ENCODE measurements at places on chromosomes 1 and 21.

- no peak for DNase-seq
Measured at GRCh38 chr1:7842517-7842916, 10.3 kb downstream of the UTS2 start.

DNA sequence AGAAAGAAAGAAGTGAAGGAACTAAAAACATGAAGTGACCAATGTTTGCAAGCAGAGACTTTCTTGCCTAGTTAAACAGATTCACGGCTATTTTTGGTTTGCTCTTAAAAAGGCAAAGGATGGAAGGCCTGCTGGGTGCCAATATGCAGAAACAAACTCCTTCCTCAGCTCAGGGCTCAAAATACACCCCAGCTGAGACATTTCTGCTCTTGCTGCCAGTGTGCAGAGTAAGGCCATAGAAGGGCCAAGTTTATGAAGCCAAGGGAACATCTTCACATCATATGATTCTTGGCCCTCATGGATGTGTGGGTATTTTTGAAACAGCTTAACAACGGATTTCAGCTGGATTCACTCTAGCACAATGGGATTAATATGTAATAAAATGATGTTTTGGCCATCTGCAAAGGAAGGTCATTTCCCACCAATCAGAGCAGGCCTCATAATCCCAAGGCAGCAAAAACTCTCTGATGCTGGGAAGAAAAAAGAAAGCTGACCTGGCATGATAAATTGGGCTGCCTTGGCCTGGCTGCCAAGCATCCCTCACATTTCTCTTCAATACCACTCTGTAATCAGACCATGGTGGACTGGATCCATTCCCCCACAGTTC, 70.7 kb downstream of the CAPZB start:
- DNase-seq: no peak

DNA sequence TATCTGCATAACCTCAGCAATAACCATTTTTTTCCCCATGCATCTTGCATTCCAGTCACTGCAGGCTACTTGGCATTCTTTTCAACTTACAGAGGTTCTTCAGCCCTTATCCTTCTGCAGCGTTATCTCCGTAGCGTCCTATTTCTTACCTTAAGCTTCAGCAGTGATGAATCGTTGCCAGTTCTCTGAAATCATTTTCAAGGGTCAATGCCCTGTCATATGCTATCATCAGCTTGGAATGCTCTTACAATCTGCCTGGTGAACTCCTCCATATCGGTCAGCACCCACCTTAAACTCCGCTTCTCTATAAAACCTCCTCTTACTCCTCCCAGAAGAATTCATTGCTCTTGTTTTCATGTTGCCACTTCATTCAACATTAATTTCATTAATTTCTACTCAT, 105.1 kb upstream of the DPH5 start:
- DNase-seq: no peak

- DNase-seq: no peak
Measured at GRCh38 chr1:225627304-225627947, 25.5 kb downstream of the ENAH start.

DNA sequence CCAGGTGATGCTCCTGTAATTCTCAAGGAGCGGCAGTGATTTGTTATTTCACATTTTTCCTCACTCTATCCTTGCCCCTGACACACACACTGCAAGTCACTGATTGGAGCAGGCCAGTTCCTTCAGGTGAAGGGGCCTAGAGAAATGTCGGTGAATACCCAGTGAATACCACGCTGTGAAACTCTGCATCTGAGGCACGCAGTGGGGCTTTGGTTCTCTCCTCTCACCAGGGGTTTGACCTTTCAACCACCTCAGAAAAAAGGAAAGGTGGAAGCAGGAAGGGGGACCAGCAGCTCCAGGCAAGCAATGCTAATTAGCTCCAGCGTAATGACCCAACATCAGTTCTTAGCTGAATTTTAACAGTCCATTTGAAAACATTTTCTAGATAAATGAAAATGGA, 532 bp upstream of the FAM177B start:
- no peak for DNase-seq

DNA sequence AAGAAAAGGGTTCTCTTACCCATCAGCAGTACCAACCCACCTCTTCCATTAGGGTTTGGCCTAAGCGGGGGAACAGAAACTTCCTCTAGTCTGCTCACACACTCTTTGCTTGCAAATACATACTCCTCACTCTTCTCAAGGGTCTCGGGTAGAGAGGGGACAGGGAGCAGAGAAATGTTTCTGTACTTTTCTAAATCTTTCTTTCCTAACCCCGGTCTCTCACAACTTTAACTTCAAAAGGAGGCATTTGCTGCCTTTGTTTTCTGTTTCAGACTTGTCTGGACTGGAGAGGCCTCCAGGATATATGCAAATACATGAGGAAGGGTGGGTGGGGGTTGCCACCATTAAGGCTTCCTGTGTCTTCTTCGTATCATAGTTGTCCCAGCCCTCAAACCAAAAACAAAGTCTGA, 10.5 kb upstream of the LAX1 start:
- DNase-seq: no peak

DNA sequence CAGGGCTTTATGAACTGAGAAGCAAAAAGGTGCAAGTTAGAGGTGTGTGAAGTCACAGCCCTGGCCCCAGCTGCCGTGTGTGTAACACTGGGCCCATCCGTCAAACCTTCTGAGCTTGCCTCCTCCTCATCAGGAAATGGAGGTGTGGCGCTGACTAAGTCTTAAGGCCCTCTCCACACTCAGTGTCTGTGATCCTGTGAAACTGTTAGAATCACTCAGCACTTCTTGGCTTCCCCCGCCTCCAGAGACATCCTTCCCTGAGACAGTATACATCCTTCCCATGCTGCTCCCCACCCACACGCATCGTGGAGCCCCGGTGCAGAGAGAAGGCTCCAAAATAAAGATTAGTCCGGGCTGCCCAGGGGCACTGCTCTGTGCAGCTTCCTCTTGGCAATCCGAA, 33.3 kb downstream of the LRP8 start:
- DNase-seq: peak; percentile 72

DNA sequence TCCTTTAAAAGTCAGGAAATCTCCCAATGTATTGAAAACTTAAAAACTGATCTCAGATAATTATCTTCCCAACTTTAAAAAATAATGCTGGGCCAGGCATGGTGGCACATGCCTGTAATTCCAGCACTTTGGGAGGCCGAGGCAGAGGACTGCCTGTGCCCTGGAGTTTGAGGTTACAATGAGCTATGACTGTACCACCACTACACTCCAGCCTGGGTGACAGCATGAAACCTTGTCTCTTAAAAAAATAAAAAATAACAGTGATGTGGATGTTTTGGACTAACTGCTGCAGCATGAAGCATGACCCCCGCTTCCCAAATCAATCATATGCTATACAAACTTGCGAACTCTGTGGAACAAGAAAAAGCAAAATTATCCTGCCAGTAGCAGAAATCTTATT, 186.3 kb downstream of the RERE start:
- no peak for DNase-seq

DNA sequence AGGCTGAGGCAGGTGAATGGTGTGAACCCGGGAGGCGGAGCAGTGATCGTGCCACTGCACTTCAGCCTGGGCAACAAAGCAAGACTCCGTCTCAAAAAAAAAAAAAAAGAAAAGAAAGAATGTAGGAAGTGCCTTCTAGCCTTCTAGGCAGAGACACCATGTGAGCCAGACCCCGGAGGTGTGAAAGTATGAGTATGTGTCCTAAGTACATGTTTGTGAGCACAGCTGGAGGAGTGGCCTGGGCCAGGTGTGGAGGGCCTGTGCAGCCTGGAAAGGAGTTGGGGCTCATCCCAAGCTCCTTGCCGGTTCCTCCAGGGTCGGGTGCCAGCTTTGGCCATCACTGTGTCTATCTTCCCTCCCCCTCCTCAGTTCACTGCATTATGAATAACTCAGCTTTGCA, 13.0 kb downstream of the SOX13 start:
- no peak for DNase-seq

DNA sequence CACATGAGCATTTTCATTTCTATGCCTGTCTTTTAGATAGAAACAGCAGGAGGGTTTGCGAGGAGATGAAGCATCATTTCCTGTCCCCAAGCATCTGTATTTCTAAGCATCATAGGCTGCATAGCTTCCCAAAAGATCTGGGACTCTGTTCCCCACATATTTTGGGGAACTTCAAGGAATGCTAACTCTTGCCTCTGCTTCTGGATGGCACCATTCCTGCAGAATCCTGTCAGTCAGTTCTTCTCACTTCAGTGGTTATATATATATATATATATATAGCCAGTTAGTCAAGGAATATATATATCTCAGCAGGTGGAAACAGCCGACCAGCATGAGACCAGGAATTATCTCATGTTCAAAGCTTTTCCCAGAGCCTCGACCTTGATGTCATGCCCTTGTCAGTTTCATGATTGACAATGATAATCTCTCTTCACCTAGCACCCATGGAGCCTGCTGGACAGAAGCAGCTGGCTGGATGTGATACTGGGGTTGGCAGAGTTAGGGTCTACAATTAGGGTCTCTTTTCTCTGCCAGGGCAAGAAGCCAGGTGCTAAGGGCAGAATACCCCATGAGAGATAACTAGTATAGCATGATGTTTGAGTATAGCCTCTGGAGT, 2.4 kb downstream of the PFKFB2 start:
- DNase-seq: no peak

- no peak for DNase-seq
Measured at GRCh38 chr1:84376000-84376910, 22.0 kb upstream of the DNASE2B start.

DNA sequence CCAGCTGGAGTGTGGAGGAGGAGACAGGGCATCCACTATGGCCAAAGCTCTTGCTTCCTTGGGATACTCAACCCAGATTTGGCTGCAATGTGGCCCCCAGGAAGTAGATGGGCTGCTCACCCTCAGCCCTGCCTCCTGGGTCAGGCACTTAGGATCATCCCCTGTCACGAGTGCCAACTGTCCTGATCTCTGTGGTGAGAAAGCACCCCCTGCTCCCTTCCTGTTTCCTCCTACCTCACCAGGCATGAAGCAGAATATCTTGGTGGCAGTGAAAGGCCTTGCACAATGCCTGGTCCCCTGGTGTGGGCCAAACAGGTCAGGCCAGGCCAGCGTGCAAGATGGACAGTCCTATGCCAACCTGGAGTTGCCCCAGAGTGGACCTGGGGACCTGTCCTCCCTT, 211.7 kb downstream of the GRIK3 start:
- DNase-seq: no peak

DNA sequence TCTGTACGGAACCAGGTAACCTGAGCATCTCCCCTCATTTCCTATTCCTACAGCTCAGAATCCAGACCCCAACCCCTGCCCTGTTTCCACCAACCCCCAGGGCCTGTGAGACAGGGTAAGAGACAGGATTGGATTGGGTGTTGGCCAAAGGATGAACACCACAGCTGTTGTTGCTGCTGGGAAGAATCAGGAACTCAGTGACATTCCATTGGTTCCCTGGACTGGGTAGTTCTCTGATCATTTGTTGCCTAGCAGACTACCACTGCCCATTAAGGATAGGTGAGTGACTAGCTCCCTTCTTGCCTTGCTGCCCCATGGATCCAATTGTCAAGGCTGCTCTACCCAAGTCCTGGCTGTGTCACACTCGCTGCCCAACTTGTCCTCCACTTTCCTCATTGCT, 10.0 kb downstream of the NCSTN start:
- DNase-seq: no peak

- peak; percentile 22 for DNase-seq
Measured at GRCh38 chr1:247906504-247907047, 11.2 kb downstream of the OR2W3 start.

- DNase-seq: peak; percentile 16
Measured at GRCh38 chr1:91501523-91501851, 836 bp downstream of the CDC7 start.
